Endothelial cell of umbilical vein (primary cell): ENCODE measurements at places on chromosomes 16 and 17.

DNA sequence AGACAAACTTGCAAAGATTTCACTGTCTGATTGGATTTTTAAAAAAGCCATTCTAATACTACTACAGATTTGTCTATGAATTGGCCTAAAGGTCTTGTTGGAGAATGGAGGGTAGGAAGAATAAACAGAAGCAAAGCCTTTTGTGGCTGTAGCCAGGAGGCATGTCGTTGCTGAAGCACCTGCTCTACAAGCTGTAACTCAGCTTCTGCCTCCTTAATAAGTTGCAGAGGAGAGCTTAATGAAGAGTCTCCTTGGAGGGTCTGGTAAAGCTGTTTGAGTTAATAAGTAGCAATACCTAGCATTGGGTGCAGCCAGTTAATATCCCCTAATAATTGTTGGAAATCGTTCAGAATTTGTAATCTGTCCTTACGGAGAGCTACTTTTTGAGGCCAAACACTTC lies 10.0 kb upstream of the ZNF689 start:
- DNase-seq, result no peak

- peak; percentile 87 for DNase-seq
Observed at GRCh38 chr16:89363621-89364393, 126.6 kb downstream of the ANKRD11 start.

- DNase-seq, result no peak
Observed at GRCh38 chr16:19431636-19432340, 14.1 kb downstream of the TMC5 start.

GRCh38 chr17:66779237-66779606 lies 55.7 kb upstream of the CACNG5 start:
- no peak for DNase-seq

DNA sequence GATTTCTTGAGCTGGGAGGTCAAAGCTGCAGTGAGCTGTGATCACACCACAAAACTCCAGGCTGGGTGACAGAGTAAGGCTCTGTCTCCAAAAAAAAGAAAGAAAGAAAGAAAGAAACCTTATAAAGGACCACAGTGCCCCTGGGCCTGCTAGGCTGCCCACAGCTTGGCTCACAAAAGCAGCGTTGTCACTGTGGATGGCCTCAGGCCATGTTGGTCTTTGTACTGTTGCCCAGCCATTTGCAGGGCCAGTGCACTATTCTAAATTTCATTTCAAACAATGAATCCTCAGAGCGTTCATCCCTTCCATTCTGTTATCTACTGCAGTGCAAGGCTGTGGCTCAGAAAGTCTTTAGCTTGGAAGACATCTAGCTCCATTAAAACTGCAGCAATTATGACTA lies 208.4 kb downstream of the SLC39A11 start:
- no peak for DNase-seq

DNA sequence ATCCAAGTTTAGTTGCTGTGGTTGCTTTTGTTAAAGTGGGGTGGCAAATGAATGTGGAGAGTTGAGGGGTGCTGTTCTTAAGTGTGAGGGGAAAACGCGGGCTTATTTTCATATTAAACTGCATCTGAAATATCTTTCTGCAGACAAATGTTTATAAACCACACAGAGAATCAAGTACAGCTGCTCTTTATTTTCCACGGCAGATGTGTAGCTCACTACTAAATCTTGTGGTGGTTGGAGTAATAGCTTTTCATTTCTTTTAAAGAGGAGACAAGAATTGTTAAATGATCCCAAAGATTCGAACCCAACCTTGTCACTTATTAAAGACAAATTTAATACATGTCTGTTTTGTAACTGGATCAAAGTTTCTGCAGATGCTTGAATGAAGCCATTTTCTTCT lies 2.1 kb downstream of the CLTC start:
- no peak for DNase-seq

DNA sequence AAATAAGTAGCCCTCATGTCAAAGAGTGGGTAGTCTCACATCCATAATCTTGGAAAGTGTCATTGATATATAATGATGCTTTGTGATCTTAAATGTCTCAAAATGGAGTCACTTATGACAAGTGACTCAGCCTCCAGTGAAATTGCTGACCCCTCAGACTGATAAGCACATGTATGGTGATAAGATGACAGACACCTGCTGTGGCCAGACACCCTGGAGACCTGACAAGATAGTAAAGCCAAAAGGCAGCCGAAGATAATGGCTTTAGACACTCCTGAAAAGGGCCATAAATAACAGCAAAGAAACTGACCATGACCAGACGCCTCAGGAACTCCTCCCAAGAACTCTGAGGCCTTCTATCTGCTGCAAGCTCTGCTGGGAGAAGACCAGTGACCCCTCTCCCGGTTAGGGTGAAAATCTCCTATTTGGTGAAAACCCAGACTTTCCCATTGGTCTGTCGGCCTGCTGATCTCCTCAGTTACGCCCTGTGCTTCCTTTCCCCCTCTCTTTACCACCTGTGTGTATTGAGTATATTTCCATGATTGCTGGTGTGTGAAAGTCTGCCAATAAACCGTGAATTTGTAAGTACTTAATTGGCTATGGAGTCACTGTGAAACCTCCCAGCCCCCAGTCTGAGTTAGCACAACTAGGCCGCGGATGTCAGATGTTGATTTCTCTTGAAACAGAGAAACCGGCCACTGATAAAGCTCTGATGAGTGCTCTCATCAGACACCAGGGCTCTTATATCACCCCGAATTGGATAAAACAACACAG lies 226.7 kb upstream of the MYOCD start:
- DNase-seq, result no peak

DNA sequence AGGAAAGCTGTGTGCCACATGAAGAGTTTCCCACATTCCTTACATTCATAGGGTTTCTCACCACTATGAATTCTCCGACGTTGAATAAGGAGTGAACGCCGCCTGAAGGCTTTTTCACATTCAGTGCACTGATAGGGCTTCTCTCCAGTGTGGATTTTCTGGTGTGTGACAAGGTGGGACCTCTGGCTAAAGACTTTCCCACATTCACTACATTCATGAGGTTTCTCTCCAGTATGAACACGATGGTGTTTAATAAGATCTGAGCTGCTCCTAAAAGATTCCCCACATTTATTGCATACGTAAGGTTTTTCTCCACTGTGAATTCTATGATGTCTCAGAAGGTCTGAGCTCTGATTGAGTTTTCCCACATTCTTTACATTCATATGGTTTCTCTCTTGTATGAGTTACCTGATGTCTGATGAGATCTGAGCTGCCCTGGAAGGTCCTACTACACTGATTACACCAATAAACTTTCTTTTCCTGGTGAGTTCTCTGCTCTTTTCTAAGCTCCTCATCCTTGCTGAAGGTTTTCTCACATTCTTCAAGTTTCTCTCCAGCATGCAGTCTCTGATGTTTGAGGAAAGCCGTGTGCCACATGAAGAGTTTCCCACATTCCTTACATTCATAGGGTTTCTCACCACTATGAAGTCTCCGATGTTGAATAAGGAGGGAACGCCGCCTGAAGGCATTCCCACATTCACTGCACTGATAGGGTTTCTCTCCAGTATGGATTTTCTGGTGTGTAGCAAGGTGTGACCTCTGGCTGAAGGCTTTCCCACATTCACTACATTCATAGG lies 10.0 kb downstream of the ZNF594 start:
- DNase-seq, result no peak
